Fibroblast of the aortic adventitia (primary cell): ENCODE measurements at places on chromosomes 16 and 17. TPM values are rescaled to one million over a fixed set of nuclear protein-coding genes. Genes with fewer than 3 reads are reported as not detected.

DNA sequence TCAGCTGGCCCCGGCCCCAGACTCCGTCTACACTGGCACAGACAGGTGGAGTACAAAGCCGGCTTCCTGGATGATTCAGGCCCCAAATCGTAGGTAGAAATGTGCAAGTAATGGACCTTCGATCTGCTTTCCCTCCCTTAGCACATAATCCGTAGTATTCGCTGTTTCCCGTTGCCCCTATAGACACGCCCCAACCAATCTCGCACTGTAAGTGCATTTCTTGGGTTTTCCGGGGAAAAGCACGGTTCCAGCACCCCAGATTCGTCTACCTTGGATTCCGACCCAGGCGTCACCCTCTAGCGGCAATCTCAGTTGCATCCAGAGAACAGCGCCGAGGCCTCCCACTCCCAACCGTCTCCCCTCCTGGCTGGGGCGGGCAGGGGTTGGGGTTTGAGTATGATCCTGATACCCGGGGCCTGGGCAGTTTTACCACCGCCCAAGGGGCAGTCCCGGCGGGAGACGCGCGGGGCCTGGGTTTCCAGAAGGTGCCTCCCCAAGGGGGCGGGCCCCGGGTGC, 12.1 kb upstream of the FOXF1 start:
- DNase-seq: no peak

SEZ6 gene
- not detected in 2 replicates for total RNA-seq

KRT9 gene
- not detected in 2 replicates for total RNA-seq

KRTAP9-8 gene
- total RNA-seq: not detected in 2 replicates

GRCh38 chr17:46889992-46890564, 32.9 kb upstream of the GOSR2 start:
- DNase-seq: no peak

DNA sequence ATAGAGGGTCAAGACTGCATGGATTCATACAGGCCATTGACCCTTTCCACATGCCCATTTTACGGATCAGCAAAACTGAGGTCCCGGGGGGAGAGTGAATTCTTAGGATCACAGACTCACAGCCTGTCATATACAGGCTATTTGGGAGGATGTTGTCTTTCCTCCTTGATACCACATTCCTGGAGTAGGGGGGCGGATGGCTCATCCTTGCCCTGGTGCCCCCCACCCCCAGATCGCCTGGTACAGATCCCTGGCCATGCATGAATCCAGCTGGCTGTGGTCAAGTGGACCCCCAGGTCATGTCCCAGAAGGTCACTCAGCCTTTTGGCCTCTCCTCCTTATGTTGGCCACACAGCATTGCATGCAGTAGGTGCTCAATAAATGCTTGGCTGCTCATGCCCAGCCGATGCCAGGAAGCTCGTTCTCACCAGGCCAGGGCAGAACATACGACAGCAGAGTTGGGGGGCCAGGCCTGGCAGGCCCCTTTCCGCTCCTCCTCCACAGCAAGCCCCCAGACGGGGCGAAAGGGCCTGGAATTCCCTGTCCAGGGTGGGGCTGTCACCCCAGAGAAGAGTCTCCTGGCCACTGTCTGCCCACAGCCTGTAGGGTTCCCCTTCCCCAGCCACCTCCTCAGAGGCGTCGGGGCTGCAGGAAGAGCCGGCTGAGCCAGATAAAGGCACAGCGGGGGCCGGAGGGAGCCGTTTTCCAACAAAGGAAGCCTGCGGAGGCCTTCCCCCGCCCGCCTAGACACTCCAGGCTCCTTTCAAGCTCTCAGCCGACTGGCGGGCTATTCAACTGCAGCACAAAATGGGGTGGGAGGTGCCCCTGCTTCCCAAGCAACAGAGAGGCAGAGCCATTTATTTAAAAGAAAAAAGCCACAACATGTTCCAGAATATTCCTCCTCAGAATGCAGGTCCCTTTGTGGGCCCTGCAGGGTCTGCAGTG, 215.7 kb upstream of the CIBAR2 start:
- DNase-seq: no peak

GRCh38 chr17:64216338-64217248, 46.5 kb downstream of the TEX2 start:
- DNase-seq: peak; percentile 82

GRCh38 chr17:73288534-73289302, 23.1 kb downstream of the CDC42EP4 start:
- no peak for DNase-seq

- DNase-seq: no peak
Observed at GRCh38 chr17:58702045-58702476, 9.7 kb downstream of the RAD51C start.

MAP3K14 gene
- total RNA-seq: 1.6 and 3.3 TPM in 2 replicates

- no peak for DNase-seq
Observed at GRCh38 chr17:17762744-17763105, 74.1 kb downstream of the SREBF1 start.

DNA sequence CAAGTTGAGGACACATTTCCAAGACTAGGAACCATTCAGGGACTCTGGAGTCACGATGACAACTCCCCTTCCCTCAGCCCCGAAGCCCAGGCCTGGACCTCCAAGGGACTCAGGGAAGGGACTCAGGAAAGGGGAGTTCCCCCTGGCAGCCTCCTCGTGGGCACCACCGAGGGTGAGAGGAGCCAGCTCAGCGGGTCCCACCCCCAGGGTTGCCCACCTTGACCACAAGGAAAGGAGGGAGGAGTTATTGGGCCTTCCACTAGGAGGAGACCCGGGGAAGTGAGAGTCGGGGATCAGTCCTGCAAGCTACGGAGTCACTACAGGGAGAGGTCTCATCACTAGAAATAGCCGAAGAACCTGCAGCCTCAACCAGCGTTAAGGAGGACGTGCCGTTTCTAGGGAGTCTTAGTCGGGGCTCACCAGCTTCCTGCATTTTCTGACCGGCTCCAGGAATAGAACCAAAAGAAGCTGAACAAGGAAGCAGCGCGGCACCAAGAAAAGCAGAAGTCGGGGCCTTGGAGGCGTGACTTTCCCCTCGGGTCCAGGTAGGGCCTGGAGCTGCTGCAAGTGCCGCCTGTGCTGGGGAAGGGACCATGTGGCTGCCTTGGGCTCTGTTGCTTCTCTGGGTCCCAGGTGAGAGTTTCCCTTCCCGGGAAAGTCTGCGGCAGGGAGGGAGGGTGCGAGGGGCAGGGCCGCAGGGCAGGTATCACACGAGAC, at the start of gene CD300A:
Gene CD300A (plus strand): TSS at position 524 of the 717 bp plus-strand sequence. CDS start 70 bp downstream, at position 594.
- DNase-seq: no peak

DNA sequence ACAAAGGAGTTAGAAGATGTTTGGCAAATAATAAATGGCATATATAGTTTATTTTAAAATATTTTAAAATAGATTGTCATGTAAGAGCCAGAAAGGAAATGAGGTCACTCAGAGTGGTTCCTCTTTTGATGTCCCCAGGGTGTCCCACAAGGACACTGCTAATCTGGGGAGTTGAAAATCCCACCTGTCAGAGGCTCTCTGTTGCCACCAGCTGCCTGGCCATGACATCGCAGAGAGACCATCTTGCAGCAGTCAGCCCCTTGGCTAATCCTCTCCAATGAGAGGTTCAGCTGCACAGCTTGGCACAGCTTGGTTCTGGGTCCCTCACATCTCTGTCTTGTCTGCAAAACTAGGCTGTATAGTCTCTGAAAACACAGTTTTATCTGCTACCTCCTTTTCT, 11.0 kb upstream of the RBFOX1 start:
- DNase-seq: no peak

TOM1L1 gene
- 3.8 and 5.8 TPM in 2 replicates for total RNA-seq

CCL7 gene
- not detected in 2 replicates for total RNA-seq

KRTAP4-9 gene
- total RNA-seq: not detected in 2 replicates

SLC5A11 gene
- total RNA-seq: not detected in 2 replicates

KRTAP16-1 gene
- total RNA-seq: not detected in 2 replicates

RTN4RL1 gene
- 0.27 and 0.90 TPM in 2 replicates for total RNA-seq

- DNase-seq: peak; percentile 0
Observed at GRCh38 chr16:59210955-59211541, 476.9 kb upstream of the GOT2 start.

C17orf113 gene
- 0.09 and 0.49 TPM in 2 replicates for total RNA-seq

DNA sequence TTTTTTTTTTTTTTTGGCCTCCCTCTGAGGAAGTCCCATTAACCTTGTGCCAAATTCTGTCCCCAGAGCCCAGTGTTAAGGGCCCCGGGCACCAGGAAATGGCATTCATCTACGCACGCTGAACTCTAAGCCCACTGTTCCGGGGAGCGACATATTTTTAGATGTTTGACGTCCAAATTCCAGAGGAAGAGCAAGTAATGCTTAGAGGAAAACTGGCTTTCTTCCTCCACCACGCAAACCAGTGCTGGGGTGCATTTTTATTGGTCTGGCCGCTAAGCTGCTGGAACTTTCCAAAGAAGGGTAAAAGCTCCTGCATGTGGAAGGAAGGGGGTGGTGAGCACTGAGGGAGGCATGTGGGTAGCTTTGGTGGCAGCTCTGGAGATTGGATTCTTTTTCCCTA, 8.3 kb downstream of the WFDC1 start:
- DNase-seq: peak; percentile 10

- no peak for DNase-seq
Observed at GRCh38 chr16:4077174-4077649, 39.0 kb downstream of the ADCY9 start.

DNA sequence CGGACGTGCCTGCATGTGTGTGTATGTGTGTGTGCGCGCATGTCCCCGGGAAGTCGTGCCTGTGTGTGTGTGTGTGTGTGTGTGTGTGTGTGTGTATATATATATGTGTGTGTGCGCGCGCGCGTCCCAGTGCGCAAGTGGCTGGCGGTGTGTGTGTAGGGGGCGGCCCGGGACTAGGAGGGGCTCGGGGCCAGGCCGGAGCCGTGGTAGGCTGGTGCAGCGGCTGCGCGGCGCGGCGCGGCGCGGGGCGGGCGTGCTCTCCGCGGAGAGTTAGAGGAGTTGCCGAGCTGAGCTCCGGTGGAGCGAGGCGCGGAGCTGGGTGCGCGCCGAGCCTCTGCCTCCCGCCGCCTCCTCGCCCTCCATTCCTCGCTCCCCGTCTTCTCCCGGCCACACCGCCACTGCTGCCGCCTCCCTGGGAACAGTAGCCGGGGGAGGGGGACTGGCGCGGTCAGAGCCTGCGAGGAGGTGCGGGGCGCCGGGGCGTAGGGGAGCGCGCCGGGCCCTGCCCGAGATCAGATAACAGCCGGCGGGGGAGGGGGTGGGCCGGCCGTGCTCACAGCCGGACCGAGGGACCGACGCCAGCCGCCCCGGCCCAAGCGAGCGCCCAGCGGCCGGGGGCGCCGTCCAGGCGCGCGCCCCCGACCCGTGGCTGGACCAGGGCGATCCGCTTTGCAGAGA, at the start of gene KCNJ12:
Gene KCNJ12 (plus strand): TSS at position 277 of the 678 bp plus-strand sequence. CDS start 38,986 bp downstream, outside the sequence.
- no peak for DNase-seq

DNA sequence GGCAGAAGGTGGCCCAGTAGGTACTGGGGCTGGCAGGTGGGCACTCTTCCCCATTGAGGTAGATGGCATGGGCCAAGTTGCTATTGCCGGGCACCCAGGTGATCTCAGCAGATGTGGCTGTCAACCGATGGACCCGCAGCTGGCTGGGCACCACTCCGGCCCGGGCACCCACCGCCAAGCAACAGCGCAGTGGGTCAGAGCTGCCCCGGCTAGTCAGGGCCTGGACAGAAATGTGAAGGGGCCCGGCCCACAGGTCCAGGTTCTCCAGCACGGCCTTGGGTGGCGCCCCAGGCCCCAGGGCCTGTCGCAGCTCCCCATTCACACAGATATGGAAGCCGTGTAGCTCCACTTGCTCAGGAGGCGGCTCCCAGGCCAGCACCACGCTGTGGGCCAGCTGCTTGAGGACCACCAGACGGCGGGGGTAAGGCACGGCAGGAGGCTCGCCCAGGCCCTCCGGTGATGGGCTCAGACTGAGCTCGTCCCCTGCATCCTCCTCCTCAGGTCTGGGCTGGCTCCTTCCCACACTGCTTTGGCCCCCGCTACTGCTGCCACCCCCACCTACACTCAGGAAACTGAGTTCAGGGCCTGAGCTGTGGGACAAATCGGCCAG, 16.5 kb downstream of the TSPOAP1 start:
- DNase-seq: no peak
